Activated naive CD4-positive, alpha-beta T cell (primary cell): ENCODE measurements at places on chromosomes 3 and 15.
A peak's percentile ranks its signal among the peaks of the same experiment; 100 is the strongest.

GRCh38 chr15:23897091-23897490 lies 210.0 kb upstream of the NDN start:
- DNase-seq: no peak

DNA sequence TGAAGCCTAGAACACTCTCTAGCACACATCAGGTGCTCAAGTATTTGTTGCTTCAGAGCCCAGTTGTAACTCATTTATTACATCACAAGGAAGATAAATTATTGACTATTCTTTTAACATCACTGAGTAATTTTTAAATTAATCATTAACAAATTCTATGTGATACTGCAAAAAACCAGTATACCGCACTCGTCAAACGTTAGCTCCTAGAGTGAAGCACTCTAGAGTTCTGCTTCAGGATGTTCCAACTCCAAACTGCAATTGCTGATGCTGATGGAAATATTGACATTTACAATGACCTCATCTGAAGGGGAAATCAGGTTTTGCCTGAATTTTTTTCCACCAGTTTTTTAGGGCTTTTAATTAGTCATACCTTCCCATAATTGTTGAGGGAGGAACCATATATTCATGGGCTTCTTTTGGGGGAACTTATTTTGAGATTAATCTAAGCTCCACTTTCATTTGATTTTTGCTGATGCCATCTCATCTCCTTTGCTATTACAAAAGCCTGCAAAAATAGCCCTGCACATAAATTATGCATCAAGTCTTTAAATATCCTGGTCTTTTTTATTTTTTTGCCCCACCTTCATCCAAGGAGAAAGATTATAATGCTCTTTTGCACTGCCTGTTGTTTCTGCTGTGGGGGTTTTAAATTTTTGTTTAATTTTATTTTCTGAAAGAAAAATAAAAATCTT lies 123.0 kb upstream of the STAC start:
- DNase-seq: no peak

- DNase-seq: no peak
Measured at GRCh38 chr3:50317300-50317699, 5.2 kb downstream of the HYAL2 start.

DNA sequence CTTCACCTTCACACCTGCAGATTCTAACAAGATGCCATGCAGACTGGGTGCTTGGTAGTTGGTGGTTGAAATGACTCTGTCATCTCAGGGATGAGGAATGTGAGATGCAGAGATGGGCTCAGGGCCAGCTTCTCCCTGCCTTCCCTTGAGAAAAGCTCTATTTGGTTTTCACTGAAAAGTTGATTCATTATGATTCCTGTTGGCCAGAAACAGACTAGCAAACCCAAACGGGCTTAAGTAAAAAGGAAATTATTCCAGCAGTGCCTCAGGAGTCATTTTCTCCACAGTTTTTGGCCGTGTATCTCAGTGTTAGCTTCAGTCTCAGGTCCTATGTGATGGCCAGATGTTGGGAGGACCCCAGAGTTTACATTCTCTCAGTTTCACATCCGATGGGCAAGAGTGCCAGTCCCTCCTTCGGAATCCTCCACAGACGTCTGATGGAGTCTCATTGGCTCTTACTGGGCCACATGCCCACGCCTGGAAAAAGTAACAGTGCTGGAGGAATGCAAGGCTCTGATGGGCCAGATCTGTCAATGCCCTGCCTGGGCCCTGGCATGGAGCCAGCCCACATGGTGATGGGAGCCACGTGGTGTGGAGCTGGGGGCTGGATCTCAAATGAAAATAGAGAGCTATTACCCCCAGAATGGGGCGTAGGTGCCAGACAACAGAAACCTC lies 22.3 kb upstream of the SACM1L start:
- no peak for DNase-seq

GRCh38 chr3:172208586-172209332 lies 169.4 kb downstream of the FNDC3B start:
- no peak for DNase-seq

DNA sequence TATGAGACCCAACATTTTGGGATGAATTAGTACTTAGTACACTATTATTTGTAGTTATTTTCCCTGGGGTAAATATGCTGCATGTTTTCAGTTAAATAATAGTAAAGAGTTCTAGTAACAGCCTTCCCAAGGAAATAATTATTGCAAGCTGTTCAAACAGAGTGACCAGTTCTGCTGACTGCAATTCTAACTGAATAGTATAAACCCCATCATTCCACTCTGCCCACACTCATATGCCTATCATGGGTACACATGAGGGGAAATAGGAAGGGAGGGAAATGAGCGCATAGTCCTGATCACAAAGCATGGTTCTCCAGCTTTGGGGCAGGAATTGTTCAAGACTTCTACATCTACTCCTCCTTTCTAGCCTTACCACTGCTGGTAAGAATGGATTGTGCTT lies 18.7 kb downstream of the UQCC5 start:
- DNase-seq: no peak

DNA sequence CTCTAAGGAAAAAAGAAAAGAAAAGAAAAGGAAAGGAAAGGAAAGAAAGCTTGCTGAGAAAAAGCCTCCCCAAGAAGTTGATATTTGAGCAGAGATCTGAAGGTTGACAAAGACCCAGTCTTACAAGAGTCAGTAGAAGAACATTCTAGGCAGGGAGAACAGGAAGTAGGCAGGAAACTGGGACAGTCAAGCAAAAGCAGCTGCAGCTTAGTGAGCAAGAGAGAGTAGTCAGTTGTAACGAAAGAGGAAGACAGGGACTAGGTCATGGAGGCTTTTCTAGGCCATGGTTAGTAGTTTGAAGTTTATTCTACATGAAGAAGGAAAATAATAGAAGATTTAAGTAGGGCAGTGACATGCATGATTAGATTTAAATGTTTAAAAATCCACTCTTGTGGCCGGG lies 31.8 kb upstream of the KLHL6 start:
- DNase-seq: no peak

- DNase-seq: no peak
Measured at GRCh38 chr15:83018436-83018835, 7.0 kb upstream of the C15orf40 start.

GRCh38 chr15:38479266-38479665 lies 25.3 kb downstream of the FAM98B start:
- DNase-seq: no peak

GRCh38 chr3:195250473-195251251 lies 20.3 kb downstream of the XXYLT1 start:
- no peak for DNase-seq

- DNase-seq: no peak
Measured at GRCh38 chr3:113000691-113001090, 9.9 kb downstream of the GTPBP8 start.

DNA sequence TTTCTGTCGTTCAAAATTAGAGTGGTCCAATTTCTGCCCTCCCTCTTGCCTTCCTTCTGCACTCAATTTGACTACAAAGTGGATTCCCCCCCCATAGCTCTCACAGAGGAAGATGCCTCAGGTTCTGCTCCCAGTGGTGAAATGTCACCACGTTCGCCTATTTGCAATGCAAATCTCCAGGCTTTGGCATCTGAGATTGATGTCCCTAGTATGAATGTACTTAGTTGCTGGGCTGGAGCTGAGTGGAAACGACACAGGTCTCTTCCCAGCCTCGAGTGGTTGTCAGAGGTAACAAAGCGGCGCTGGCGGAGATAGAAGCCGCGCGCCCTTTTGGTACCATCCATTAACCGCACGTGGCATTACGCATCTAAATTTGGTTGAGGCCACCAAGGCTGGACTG lies 860.1 kb downstream of the MCTP2 start:
- DNase-seq: no peak

DNA sequence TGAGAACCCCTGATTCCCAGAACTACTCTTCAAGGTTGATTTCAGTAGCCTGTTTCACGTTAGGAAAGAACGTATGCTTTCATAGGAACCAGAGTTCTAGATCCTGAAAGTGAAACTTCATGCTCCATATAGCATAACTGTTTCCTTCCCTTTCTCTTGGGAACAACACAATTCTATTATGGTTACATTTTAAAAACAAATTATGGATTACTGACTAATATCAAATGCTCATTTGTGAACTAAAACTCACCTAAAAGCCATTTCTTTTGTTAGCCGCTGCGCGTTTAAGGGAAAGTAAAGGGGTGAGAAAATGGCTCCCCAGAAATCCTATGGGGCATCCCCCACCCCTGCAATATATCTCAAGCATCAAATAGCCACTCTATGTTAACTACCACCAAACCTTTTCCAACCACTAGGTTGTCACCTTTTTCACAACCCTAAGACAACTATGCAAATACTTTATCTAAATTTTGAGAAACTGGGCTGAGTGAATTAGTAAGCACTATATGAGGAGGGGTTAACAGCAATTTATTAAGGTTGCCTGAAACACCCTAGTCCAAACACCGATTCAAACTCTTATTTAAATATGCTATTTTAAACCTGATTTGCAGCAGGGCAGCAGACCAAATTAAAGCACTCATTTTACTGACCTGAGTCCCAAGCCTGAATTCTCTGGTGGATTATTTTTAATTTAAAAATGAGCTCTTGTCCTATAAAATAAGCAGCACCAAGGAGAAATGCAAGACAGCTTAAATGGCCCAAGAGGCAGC lies 2.4 kb downstream of the SIAH2 start:
- DNase-seq: no peak

GRCh38 chr3:166123576-166123975 lies 286.4 kb upstream of the BCHE start:
- no peak for DNase-seq

GRCh38 chr3:141561426-141562034 lies 74.7 kb downstream of the RASA2 start:
- no peak for DNase-seq

- no peak for DNase-seq
Measured at GRCh38 chr15:57651445-57651844, 55.1 kb upstream of the POLR2M start.

DNA sequence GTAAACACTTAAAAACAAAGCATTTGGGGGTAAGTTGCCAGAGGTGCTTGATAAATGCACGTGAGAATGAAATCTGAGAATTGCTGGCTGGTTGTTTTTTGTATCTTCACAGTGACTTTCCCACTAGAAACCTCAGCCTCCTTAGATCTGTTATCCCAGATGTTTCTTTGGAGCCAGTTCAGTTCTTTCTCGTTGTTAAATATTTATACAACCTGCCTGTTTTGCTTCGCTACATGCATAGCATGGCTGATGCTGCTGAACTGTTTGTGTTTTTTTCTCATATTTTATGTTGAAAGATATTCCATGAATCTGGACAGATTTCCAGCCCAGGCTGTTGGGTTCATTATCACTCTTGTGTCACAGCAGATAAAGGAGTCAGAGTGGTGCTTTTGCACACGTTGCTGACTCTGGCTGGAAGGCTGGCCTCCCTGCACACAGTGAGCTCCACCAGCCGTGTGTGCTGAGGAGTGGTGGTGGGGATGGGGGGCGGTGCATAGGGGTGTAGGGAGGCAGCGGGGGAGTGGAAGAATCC lies 80.2 kb downstream of the ARNT2 start:
- DNase-seq: no peak

DNA sequence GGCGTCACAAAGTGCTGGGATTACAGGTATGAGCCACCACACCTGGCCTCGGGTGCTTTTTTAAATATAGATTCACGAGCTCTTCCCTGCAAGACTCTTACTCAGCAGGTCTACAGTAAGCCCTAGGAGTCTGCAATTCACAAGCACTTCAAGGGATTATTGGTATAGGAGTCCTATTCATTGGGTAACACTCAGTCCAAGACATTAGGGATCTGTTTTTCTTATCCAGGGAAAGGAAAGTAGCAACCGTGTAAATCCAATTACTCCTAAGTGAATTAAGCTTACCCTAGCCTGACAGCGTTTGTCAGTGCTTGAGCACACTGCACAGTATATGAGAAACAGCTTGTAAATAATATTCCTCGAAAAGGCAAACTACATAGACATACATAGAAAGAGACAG lies 109.9 kb downstream of the SENP2 start:
- DNase-seq: no peak

DNA sequence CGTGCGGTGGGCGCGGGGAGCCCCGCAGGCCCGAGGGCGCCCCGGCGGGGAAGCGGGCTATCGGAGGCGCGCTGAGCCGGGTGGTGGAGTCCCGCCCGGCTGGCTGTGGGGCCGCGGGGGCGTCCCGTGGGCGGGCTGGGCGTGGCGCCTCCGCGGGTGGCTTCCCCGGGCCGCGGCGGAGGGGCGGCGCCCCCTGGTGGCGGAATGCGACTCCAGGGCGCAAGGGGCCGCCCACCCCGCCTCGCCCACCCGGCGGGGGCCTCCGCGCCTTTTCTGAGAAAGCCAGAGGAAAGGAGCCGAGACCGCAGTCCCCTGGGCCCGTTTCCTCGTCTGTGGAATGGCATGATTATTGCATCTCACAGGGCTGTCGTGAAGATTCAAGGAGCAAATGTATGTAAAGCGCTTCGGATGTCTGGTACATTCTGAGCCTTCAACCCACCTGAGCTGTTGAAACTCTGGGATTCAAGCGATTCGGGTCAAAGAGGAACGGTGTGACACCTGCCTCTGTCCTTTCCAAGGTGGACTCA lies 31.9 kb upstream of the RAB6B start:
- DNase-seq: peak; percentile 12

GRCh38 chr15:99155961-99156443 lies 51.1 kb downstream of the SYNM start:
- no peak for DNase-seq

DNA sequence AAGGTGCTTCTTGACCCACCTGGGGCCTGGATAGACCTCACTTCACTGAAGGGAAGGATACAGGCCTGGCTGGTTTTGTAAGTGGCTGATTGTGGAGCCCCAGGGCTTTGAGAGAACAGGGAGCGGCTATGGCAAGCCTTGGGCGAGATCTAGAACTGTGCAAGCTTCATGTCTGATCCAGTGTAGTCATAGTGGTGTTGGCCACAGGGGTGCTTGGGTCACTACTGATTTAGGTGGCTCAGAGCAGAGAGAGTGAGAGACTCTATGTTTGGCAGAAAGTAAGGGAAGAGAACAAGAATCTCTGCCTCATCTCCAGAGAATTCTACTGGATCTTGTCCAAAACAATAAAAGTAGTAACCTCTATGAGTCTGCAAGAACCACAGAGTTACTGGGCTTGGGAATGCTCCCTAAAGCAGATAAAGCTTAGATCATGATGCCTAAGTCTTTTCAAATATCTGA lies 394.2 kb upstream of the EPHA3 start:
- DNase-seq: no peak

- DNase-seq: no peak
Measured at GRCh38 chr15:73335471-73335870, 33.3 kb downstream of the HCN4 start.

DNA sequence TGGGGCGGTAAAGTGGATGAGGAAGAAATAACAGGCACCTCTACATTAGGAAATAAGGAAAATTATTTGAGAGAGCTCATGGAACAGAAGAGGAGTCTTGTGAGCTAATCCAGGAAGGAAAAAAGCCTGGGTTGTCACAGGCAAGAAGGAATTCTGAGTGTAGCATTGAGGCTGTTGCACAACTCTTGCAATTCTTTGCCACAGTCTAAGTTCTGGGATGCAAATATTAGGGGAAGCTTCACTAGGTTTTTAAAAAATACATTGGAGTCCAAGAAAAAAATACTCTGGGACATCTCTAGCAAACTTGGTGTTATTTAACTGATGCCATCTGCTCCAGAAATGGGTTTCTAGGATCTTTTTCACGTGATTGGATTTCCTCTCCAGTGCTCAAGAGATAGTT lies 122.3 kb downstream of the SPATA16 start:
- no peak for DNase-seq

- DNase-seq: no peak
Measured at GRCh38 chr3:15500107-15500724, 21.3 kb downstream of the COLQ start.

- no peak for DNase-seq
Measured at GRCh38 chr3:37907371-37907770, 45.7 kb downstream of the CTDSPL start.

GRCh38 chr3:175511219-175511785 lies 652.2 kb downstream of the NAALADL2 start:
- DNase-seq: no peak

- DNase-seq: no peak
Measured at GRCh38 chr3:62361261-62361660, 12.1 kb downstream of the FEZF2 start.
